CD8-positive, alpha-beta T cell (primary cell): ENCODE measurements at places on chromosomes 2 and 18. TPM values are rescaled to one million over a fixed set of nuclear protein-coding genes. Genes with fewer than 3 reads are reported as not detected.

CHN1 gene
- 4.5 TPM for total RNA-seq

CMPK2 gene
- 4.0 TPM for total RNA-seq

MAL gene
- total RNA-seq, result 49.8 TPM

SH3RF3 gene
- total RNA-seq, result 6.4 TPM

CCDC148 gene
- not detected for total RNA-seq

CCDC195 gene
- total RNA-seq, result not detected

HNRNPLL gene
- 35.0 TPM for total RNA-seq

PAX3 gene
- not detected for total RNA-seq

GPR155 gene
- total RNA-seq, result 14.4 TPM

SPEG gene
- total RNA-seq, result 21.8 TPM

CYP1B1 gene
- not detected for total RNA-seq

AQP12A gene
- not detected for total RNA-seq

SCG2 gene
- total RNA-seq, result not detected

PRKAG3 gene
- not detected for total RNA-seq

ALLC gene
- total RNA-seq, result not detected

TMEM200C gene
- total RNA-seq, result not detected

HOXD9 gene
- not detected for total RNA-seq

PID1 gene
- not detected for total RNA-seq

DYNAP gene
- not detected for total RNA-seq

CBLN2 gene
- not detected for total RNA-seq

CNRIP1 gene
- not detected for total RNA-seq

ACVR1C gene
- 2.3 TPM for total RNA-seq

FN1 gene
- total RNA-seq, result not detected

HTRA2 gene
- 15.7 TPM for total RNA-seq

CLEC4F gene
- total RNA-seq, result not detected

SCN9A gene
- total RNA-seq, result not detected

MROH2A gene
- not detected for total RNA-seq

PPM1B gene
- total RNA-seq, result 93.0 TPM

IL37 gene
- not detected for total RNA-seq

CENPA gene
- 0.62 TPM for total RNA-seq

TMEM247 gene
- total RNA-seq, result not detected

CYP26B1 gene
- not detected for total RNA-seq

TNS1 gene
- not detected for total RNA-seq

TUBA3E gene
- not detected for total RNA-seq

ZAP70 gene
- total RNA-seq, result 487 TPM

DSG1 gene
- not detected for total RNA-seq

MOGAT1 gene
- not detected for total RNA-seq

DSC3 gene
- total RNA-seq, result not detected

ZBTB14 gene
- 20.4 TPM for total RNA-seq

SLC11A1 gene
- total RNA-seq, result 0.92 TPM

TSPYL6 gene
- not detected for total RNA-seq

TEX44 gene
- total RNA-seq, result not detected

RRM2 gene
- total RNA-seq, result 2.1 TPM

APCDD1 gene
- not detected for total RNA-seq

CRYBA2 gene
- not detected for total RNA-seq

SERPINB10 gene
- not detected for total RNA-seq

KLHL14 gene
- 0.11 TPM for total RNA-seq

GAL3ST2 gene
- 1.1 TPM for total RNA-seq
